ENCODE measurements at places on chromosomes 13 and 19.
A peak's percentile ranks its signal among the peaks of the same experiment; 100 is the strongest.

DNA sequence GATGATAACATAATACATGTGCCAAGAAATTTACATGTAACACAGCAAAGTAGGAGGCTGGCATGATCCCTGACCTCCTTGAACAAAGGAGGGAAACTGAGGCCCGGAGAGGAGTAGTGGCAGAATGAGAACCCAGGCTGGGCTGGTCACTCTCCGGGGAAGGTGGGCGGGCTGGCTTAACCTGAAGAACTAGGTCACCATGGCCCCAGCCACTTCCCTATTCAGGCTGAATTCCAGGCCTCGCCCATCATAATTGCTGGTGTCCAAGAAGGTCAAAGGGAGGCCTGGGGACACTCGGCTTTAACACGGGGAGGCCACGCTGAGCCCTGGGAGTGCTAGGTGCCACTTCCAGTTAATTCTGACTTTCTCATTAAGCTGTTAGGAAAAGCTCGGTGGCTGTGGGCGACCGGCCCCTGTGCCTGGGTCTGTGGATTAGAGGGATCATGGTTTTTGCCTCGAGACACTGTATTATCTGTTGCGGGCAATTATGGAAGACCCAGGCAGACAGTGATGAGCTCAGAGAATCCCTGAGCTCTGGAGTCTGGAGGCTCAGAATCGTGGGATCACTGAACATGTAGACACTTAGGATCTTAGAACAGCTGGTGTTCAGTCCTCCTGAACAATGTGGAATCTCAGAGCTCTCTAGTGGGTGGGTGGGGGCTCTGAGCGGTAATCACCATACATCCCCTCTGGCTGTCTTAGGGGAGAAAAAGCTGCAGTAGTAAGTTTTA lies 5.0 kb upstream of the TINCR start:
- DNase-seq = no peak

DNA sequence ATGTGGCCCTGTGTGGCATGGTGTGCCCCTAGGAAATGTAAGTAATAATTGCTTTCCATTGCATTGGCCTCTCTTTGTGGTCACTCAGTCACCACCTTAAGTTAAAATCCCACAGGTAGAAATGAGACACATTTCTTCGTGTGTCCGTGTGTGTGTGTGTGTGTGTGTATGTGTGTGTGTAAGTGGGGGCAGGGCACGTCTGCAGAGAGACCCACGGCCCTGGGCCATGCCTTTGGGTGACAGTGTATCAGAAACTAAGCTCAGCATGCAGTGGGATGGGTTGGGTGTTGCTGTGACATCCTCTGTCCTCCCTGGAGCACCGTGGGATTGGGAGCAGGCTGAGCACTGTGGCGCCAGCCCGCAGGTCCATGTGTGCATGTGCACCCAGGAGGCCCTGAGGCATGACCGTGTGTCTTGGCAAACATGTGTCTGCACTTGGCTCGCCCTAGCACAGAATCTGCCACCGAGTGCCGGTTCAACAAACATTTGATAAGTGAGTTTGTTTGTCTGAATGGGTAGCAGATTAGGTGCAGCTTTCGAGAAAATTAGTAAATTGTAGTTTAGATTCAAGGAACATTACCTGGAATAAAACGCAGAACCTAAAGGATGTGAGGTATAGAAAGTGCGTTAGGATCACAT lies 91.8 kb downstream of the WTIP start:
- no peak for DNase-seq

DNA sequence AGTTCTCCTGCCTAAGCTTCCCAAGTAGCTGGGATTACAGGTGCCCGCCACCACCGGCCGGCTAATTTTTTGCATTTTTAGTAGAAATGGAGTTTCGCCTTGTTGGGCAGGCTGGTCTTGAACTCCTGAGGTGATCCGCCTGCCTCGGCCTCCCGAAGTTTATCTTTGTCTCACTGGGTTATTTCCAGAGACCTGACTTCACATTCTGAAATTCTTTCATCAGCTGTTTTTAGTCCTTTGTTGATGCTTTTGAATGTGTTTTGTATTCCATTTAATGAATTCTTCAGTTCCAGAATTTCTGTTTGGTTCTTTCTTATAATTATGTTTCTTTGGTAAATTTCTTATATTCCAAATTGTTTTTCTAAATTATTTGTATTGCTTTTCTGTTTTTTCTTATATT lies 55.4 kb upstream of the MLNR start:
- DNase-seq = no peak

DNA sequence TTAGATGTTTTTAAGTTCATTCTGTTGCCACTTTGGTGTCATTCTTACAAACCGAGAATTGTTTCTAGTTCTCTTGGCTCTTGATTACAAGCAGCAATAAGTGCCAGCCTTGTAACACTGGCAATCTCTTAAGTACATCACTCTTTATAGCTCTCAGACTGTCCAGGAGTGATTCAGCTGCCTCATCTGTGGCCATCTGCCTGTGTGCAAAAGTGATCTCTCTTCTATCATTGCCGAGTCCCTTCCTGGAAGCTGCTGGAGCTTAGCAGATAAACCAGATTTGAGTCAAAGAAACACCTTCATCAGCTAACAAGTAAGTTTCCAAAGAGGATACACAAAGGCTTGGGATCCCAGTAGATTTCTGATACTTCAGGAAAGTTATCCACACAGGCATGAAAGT lies 23.2 kb downstream of the STOML3 start:
- no peak for DNase-seq

DNA sequence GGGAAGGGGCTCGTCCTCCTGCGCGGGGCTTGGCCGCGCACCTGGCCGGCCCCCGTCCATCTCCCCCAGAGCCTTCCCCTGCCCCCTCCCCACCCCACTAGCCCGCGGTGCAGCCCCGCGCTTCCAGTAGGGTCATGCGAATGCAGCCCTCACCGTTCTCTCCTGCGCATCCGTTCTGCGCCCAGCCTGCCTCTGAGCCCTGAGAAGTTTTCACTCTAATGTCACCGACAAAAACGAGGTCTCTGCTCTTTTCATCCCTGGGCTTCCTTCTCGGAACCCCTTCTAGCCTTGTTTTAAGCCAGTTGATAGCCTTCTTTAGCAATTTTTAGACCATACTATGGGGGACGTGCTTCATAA lies 97.4 kb downstream of the ATP8A2 start:
- DNase-seq = no peak

DNA sequence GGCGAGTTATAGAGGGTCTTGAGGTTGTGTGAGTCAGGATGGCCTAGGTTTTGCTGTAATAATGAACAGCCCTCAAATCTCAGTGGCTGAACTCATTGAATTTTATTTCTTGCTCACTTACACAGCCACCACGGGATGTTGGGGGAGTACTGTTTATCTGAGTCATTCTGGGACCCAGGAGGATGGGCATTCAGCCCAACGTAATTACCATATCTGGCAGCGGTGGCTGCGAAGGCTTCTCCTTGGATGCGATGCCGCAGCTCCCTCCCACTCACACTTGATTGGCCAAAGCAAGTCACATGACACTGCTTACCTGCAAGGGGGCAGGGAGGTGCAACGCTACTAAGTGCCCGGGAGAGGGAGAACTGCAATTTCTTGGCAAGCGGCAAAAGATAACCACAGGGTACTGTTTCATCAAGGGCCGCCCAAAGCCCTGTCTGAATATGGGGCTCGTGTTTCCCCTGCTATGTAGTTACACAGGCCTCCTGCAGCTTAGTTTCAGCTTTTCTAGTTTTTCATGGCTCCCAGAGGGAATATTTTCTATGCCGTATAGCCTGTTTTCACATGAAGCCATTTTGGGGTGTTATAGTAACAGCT lies 19.9 kb downstream of the ZSWIM9 start:
- peak; percentile 98 for DNase-seq

GRCh38 chr13:84038001-84038400 lies 155.7 kb upstream of the SLITRK1 start:
- DNase-seq = no peak

GRCh38 chr19:58559275-58560006 lies 1.0 kb upstream of the UBE2M start:
- DNase-seq = peak; percentile 94

DNA sequence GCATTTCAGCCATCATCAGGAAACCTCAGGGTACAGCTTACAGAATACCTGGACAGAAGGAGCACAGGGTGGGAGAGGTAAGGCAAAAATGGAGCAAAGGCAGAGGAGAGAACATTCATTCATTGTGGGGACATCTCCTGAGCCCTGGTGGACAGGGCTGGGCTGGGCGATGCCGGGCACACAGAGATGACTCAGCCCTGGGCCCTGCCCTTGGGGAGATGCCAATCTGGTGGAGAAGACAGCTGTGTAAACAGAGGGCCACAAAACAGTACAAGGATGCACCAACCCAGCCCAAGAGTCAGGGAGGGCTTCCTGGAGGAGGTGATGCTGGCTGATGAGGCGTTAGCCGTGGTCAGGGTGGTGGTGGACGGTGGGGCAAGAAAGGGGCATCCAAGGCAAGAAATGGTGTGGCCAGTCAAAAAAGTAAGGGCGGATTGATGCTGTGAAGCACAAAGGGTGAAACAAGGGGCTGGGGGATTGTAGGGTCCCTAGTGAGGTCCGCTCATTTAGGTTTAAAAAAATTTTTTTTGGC lies 3.6 kb upstream of the HAS1 start:
- no peak for DNase-seq

DNA sequence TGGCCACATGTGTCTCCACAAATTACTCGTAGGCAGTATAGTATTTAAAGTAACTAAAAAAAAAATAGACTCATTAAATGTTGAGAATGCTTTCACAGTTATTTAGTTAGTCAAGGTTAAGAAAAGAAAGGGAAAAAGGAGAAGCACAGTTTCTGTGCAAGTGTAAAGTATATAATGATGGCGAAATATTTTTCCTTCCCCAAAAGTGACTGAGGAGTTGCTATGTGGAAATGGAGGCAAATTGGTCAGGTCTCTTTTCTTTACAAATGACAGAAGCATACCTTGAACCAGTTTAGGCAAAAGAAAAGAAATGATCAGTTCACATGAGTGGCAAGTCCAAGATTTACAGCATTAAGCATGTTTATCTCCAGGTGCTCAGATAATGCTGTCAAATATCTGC lies 18.0 kb downstream of the CSNK1A1L start:
- DNase-seq = no peak

GRCh38 chr13:23348262-23349127 lies 85.0 kb downstream of the SACS start:
- no peak for DNase-seq

- no peak for DNase-seq
These were observed 8.5 kb downstream of the ACTMAP start for GRCh38 chr19:40741527-40742390.

DNA sequence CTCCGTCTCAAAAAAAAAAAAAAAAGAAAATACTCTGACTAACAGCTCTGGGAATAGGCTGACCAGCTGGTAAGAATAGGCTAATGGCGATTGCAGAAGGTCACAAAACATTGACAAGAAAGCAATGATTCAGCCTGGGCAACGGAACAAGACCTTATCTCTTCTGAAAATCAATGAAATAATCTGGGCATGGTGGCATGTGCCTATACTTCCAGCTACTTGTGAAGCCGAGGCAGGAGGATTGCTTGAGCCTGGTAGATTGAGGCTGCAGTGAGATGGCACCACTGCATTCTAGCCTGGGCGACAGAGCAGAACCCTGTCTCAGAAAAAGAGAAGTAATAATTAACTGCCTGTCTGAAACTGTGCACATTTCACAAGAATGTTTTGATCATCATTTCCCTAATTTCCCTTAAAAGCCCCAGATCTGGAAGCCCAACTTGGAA lies 18.8 kb upstream of the MTRF1 start:
- DNase-seq = no peak

GRCh38 chr19:35860436-35860817 lies 3.7 kb downstream of the KIRREL2 start:
- no peak for DNase-seq

- DNase-seq = no peak
These were observed 15.7 kb downstream of the FEM1A start for GRCh38 chr19:4807188-4807587.

DNA sequence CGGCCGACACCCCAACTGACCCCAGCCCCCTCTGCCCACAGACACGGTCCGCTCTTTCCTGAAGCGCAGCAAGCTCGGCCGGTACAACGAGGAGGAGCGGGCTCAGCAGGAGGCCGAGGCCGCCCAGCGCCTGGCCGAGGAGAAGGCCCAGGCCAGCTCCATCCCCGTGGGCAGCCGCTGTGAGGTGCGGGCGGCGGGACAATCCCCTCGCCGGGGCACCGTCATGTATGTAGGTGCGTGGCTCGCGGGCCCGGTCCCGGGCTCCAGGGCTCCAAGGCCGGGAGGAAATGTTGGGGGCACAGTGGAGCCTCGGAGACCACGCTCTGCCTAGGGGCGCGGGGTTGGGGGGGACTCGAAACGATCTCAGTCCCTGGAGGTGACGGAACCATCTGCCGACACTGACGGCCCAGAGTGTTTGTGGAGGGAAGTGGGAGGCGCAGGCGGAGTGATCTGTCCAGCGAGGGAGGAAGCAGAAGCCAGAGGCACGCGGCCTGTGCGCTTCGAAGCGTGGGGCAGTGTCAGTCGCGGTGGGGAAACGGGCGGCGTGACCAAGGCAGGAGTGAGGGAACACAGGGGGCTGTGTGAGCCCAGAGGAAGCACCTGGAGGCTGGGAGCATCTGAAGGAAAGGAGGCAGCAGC lies 6.3 kb downstream of the TBCB start:
- no peak for DNase-seq

GRCh38 chr13:72164811-72165210 lies 297.8 kb upstream of the DACH1 start:
- DNase-seq = no peak

DNA sequence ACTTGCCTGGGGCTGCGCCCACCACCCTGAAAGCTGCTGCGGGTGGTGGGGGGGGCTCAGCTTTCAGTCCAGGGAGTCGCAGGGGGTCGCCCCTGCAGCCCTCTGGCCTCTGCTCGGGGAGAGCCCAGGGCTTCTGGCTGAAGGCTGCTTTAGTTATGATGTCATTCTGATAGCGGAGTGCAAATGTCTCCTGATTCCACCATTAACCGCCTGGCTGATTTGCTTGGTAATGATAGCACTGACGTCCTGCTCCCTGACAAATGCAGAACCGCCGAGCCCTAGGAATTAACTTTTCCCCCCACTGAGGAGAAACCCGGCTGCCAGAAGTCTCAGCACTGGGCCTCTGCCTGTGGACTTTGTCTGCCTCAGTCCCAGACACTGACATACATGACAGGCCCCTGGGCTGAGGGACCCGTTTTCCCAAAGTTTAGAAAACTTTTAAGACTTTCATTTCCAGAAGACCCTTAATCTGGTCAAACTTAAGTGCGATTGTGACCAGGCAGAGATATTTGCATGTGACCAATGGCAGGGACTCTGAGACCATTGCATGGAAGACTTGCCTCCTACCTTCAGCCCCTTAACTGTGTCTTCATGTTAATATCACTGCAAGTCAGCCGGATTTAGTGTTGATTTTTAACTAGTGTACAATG lies 142.5 kb upstream of the ZNF536 start:
- peak; percentile 51 for DNase-seq

All from astrocyte of the hippocampus (primary cell).